ENCODE measurements at places on chromosomes 6 and 20. TPM values are rescaled to one million over a fixed set of nuclear protein-coding genes. Genes with fewer than 3 reads are reported as not detected.

DNA sequence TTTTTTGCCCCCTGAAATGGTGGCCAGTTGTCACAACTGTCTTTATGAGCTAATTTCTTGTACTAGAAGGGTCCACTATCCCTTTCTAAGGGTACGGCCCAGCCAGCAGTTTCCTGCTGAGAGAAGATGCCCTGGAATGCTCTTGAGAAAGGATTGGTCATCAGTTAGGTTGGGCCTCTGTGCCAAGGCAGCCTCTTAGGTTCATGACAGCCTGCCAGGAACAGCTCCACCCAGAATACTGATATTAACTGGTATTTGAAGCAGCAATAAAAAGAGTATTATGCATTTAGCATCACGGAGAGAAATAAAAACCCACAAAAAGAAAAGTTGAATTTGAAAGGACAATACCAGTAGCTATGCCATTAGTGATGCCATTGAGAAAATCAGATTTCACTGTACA is 9.0 kb upstream of the HINT3 start:
- H3K27ac ChIP-seq, result no peak overlapping the region
- no peak overlapping the region for H3K4me3 ChIP-seq
- no peaks in the 10 kb centered on the region for H3K27me3 ChIP-seq
- no peak for DNase-seq
- no peaks in the 10 kb centered on the region for H3K4me1 ChIP-seq

DNA sequence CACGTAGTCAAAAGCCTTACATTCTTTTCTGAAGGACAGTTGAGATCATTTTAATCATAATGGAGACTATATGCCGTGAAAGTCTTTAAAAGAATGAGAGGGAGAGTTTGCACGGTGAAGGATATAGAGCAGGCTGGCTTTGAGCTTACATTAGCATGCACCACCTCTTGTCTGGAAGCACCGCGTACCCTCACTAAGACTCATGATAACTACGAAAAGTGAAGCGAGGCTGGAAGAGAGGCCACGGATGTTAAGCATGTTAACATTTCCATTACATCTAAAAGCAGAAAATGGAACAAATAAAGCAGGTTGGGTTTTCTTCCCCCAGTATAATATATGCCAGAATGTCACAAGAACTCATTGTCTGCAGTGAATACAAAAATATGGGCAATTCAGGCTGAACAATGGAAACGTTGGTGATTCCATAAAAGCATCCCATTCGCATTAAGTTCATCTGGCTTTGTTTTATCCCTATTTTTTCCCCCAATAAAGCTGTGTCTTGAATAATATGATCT is 40.6 kb upstream of the NKX2-2 start:
- H3K4me1 ChIP-seq, result no peaks in the 10 kb centered on the region
- no peaks in the 10 kb centered on the region for H3K27me3 ChIP-seq
- no peaks in the 10 kb centered on the region for H3K36me3 ChIP-seq
- DNase-seq, result no peak
- H3K4me3 ChIP-seq, result no peak overlapping the region

DNA sequence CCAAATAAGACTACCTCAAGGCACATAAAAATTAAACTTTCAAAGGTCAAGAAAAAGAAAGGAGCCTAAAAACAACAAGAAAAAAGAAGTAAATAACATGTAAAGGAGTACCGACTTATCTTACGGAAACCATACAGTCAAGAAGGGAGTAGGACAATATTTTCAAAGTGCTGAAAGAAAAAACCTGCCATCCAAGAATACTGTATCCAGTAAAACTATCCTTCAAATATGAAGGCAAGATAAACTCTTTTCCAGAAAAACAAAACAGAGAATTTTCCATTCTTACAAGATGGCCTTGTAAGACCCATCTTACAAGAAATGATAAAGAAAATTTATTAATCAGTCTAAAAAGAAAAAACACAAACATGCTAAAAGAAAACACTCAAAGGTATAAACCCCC is 302.2 kb downstream of the LMBRD1 start:
- no peaks in the 10 kb centered on the region for H3K27me3 ChIP-seq
- no peaks in the 10 kb centered on the region for H3K36me3 ChIP-seq
- no peaks in the 10 kb centered on the region for H3K4me1 ChIP-seq
- H3K4me3 ChIP-seq, result no peak overlapping the region
- no peak for DNase-seq
- no peak overlapping the region for H3K27ac ChIP-seq

GRCh38 chr6:82878812-82879211 is 186.8 kb downstream of the UBE3D start:
- no peaks in the 10 kb centered on the region for H3K27me3 ChIP-seq
- no peak overlapping the region for H3K27ac ChIP-seq
- DNase-seq, result no peak
- H3K36me3 ChIP-seq, result no peaks in the 10 kb centered on the region
- H3K4me1 ChIP-seq, result peaks cover 4% of the 10 kb centered on the region

GRCh38 chr20:3786665-3787323 is at the start of gene CENPB:
Gene CENPB, minus strand, starts transcription at chr20:3786740. Its CDS starts 257 bp downstream, at chr20:3786483.
- peak; percentile 90 for DNase-seq
- peak within 1 kb of the TSS; percentile 77 for H3K27ac ChIP-seq
- no peaks in the 10 kb centered on the region for H3K4me1 ChIP-seq
- no peaks in the 10 kb centered on the region for H3K27me3 ChIP-seq
- H3K36me3 ChIP-seq, result no peaks in the 10 kb centered on the region
- H3K4me3 ChIP-seq, result peak within 1 kb of the TSS; percentile 69

DNA sequence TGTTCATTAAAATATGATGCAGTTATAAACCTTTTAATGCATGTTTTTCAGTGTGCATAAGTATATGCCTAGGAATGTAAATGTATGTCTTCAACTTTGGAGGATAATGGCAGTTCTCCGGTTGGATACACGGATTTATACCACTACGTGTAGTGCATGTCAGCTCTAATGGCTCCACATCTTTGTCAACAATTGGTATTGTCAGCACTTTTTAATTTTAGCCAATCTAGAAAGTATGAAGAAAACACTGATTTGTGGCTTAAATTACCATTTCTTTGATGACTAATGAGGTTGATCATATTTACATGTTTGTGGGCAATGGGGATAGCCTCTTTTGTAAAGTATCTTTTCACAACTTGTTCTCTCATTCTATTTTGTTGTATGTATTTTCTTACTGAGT is 10.9 kb upstream of the RAB32 start:
- no peak for DNase-seq
- no peak overlapping the region for H3K4me3 ChIP-seq
- no peaks in the 10 kb centered on the region for H3K36me3 ChIP-seq

GRCh38 chr6:53026526-53026925 is 31.4 kb upstream of the GSTA4 start:
- no peak overlapping the region for H3K4me3 ChIP-seq
- H3K27me3 ChIP-seq, result no peaks in the 10 kb centered on the region
- DNase-seq, result no peak
- H3K27ac ChIP-seq, result no peak overlapping the region
- H3K36me3 ChIP-seq, result peaks cover 7% of the 10 kb centered on the region

DNA sequence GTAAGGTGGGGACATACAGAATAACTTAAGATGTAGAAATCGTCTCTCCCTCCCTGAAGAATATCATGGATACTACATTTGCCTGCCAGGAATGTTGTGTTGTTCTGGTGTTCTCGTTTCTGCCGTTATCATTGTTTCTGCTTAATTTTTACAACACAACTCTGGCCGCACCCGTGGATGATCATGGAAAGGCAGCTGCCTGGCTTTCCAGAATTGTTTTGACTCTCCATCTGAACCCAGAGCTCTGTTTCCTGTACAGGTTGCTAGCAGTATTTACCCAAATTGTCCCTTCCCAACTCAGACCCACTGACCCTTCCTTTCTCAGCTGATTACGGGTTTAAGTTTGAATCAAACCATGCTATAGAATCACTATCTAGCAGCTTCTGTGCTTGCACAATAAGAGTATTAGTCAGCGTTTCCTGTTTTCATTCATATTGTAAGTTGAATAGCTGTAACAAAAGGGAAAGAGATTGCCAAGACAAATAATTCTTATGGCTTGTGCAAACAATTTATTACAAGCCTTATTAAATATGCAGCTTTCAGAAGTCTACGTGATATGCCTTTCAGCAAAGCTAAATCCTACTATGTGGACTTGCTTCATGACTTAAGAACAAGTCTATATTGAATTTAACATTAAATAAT is 139.0 kb downstream of the MTHFD1L start:
- H3K4me3 ChIP-seq, result no peak overlapping the region
- no peaks in the 10 kb centered on the region for H3K27me3 ChIP-seq
- H3K36me3 ChIP-seq, result no peaks in the 10 kb centered on the region
- DNase-seq, result no peak
- peaks cover 3% of the 10 kb centered on the region for H3K4me1 ChIP-seq

The SOBP gene
- total RNA-seq, result 9.5 TPM

The REM1 gene
- 2.5 TPM for total RNA-seq

- H3K27me3 ChIP-seq, result no peaks in the 10 kb centered on the region
- no peak overlapping the region for H3K4me3 ChIP-seq
- DNase-seq, result no peak
- H3K4me1 ChIP-seq, result peaks cover 3% of the 10 kb centered on the region
- no peak overlapping the region for H3K27ac ChIP-seq
These were observed 83.7 kb upstream of the CCDC28A start for GRCh38 chr6:138689849-138690248.

The FOXQ1 gene
- total RNA-seq, result 33.6 TPM

DNA sequence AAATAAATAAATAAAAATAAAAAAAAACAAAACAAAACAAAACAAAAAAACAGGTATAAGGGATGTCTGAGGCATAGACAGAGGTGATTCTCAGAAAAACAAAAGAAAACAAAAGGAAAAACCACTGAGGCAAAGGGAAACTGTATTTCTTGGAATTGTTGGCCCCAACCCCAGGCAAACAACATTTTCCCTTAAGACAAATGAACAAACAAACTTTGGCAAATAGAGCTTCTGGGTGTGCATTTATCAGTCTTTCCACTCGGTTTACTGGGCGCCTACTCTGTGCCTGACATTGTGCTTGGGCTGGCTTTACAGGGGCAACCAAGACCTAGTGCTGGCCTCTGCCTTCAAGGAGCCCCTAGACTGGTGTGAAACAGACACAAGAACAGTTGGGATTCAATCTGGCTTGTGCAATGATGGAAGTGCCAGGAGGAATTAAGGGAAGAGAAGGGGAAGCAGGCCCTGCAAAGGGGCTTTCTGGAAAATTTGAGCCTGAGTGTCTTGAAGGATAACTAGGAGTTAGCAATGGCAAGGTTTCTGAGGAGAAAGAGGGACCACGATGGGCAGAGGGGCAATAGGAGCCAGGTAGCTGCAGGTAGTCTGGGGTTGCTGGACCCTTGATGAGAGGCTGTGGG is 33.8 kb upstream of the IER3 start:
- peaks cover 22% of the 10 kb centered on the region for H3K4me1 ChIP-seq
- no peak for DNase-seq
- H3K36me3 ChIP-seq, result no peaks in the 10 kb centered on the region
- no peak overlapping the region for H3K4me3 ChIP-seq
- no peaks in the 10 kb centered on the region for H3K27me3 ChIP-seq

DNA sequence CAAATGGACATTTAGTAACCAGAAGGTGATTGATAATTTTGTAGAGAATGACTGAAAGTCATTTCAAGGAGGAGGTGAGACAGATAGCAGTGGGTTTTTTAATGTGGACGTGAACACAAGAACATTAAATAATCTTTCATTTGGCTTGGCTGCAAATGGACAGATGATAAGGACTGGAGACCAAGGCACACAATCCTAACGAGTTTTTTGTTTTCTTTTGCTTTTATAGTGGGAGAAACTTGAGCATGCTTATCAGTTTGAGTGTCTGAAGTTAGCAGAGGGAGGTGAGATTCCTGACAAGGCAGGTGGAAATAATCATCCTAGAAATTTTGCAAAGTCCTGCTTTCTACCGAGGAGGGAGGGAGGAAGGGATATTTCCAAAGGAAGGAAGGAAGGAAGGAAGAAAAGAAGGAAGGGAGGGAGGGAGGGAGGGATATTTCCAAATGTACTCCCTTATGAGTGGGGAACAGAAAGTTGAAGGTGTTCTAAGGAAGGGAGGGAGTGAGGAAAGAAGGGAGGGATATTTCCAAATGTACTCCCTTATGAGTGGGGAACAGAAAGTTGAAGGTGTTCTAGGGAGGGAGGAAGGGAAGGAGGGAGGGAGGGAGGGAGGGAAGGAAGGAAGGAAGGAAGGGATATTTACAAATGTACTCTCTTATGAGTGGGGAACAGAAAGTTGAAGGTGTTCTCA is 63.1 kb downstream of the RNF217 start:
- H3K27me3 ChIP-seq, result no peaks in the 10 kb centered on the region
- peak; percentile 24 for DNase-seq
- no peak overlapping the region for H3K4me3 ChIP-seq
- H3K4me1 ChIP-seq, result no peaks in the 10 kb centered on the region
- H3K27ac ChIP-seq, result no peak overlapping the region

DNA sequence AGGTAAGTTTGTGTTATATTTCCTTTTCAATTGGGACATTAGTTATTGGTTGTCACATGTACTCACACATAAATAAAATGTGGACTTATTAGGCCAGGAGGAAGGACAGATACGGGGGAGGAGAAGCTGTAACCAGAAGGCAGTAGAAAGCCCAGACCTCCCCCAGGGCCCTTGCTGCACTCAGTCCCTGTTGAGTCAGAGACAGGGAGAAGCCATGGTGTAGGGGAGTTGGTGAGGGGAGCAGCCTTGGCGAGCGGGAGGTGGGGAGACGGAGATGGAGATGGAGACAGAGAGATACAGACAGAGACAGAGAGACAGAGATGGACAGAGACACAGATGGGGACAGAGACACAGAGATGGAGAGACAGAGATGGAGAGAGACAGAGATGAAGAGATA is 263.2 kb downstream of the DLL1 start:
- DNase-seq, result no peak
- H3K4me3 ChIP-seq, result no peak overlapping the region
- H3K4me1 ChIP-seq, result no peaks in the 10 kb centered on the region
- no peaks in the 10 kb centered on the region for H3K36me3 ChIP-seq
- H3K27ac ChIP-seq, result no peak overlapping the region

DNA sequence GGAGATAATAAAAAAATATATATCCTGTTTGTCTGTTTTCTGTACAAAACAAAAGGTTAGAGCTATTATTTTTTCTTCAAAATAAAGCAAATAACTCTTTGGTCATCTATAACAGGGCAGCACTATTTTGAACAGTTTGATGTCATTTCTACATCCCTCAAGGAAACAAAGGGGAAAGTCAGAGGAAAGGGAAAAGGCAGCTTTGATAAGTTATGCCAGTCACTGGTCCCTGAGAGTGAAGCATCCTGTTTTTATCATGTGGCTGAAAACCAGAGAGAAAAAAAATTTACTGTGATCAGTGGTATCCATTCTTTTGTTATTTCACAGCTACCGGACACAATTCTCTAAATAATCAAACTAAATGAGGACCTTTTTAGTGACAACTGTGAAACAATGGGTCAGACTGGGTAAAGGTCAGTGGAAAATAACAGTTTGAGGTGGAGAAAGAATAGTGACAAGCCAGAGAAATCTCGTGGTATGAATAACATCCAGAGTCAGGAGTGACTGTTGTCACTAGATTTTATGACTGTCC is 356.0 kb downstream of the HDGFL1 start:
- H3K27me3 ChIP-seq, result no peaks in the 10 kb centered on the region
- peaks cover 4% of the 10 kb centered on the region for H3K4me1 ChIP-seq
- H3K36me3 ChIP-seq, result no peaks in the 10 kb centered on the region
- no peak overlapping the region for H3K27ac ChIP-seq
- no peak overlapping the region for H3K4me3 ChIP-seq
- DNase-seq, result no peak

Data from kidney (tissue), 22 donors.